ENCODE measurements at places on chromosomes 6 and 20. TPM values are rescaled to one million over a fixed set of nuclear protein-coding genes. Genes with fewer than 3 reads are reported as not detected.

- no peak for DNase-seq
These were observed 39.8 kb downstream of the STX11 start for GRCh38 chr6:144190080-144190479.

Gene OTOR
- not detected for total RNA-seq

- DNase-seq: no peak
These were observed 2.0 kb downstream of the LST1 start for GRCh38 chr6:31587791-31588777.

Gene ESR1
- 0.04 TPM for total RNA-seq

DNA sequence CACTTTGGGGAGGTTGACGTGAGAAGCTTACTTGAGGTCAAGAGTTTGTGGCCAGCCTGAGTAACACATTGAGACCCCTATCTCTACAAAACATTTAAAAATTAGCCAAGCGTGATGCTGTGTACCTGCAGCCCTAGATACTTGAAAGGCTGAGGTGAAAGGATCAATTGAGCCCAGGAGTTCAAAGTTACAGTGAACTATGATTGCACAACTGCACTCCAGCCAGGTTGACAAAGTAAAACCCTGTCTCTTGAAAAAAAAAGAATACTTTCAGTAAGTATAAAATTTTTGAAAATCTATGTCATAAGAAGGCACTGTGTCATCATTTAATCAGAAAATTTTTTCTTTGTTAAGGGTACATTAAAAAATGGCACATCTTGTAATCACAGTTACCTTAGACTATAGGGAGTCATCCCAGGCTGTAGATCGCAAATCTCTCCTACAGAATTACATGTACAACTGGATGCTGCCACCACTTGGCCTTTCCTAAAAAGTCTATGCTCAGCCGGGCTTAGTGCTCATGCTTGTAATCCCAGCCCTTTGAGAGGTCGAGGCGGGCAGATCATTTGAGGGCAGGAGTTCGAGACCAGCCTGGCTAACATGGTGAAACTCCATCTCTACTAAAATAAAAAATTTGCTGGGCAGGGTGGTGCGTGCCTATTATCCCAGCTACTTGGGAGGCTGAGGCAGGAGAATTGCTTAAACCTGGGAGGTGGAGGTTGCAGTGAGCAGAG is 17.0 kb upstream of the MRS2 start:
- no peak for DNase-seq

Gene DDX43
- total RNA-seq: 0.14 TPM

Gene PARD6B
- 0.13 TPM for total RNA-seq
